ENCODE measurements at places on chromosomes 4 and X.

GRCh38 chr4:39410415-39410814, 3.7 kb downstream of the KLB start:
- DNase-seq = no peak

DNA sequence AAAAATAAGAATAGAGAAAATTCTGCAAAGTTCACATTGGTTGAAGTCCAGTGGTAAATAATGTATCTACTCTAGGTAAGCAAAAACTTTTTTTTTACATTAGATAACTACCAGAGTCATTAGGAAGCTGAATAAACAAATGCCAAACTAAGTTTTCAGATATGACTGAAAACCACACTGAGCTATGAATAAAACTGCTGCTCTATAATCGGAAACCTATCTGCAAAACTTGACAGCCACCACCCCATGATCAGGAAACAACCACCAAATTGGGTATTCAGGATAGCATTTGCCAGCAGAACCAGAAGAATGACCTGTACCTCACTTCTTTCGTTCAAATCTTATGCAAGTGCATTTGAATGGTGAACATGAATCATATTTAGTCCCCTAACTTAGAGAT, 173.0 kb upstream of the TET2 start:
- no peak for DNase-seq

GRCh38 chr4:39947417-39947816, 30.3 kb downstream of the PDS5A start:
- DNase-seq = no peak

DNA sequence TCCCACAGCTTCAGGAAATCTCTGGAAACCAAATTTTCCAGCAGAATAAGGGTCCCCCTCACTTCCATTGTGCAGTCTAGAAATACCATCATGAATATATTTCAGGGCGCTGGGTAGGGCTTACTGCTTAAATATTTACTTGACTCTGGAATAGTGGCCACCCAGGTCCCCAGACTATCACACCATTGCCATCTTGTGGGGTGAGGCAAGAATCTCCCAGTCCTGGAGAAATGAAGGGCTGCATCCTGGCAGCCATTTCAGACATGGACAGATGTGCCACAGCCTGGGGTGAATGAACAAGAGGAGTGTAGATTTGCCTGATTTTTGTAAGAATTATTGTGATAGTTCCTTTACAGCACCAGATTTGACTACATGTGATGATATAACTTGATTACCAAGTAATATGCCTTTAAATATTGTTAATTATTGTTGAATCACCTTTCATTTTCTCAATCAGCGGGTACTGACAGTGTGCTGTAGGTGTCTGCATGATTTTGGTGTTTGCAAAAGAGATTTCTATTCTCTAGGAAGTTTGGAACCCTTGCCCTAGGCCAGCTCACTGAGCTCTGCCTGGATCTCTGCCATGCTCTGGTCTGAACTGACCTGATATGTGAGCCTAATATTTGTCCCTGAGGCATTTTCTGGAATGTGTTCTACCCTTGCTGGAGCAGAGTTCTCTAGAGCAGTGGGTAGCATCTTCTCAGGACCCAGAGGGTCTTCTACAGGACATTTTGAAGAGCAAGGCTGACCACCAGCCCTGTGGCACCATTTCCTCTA, 183.4 kb downstream of the KIT start:
- DNase-seq = no peak

DNA sequence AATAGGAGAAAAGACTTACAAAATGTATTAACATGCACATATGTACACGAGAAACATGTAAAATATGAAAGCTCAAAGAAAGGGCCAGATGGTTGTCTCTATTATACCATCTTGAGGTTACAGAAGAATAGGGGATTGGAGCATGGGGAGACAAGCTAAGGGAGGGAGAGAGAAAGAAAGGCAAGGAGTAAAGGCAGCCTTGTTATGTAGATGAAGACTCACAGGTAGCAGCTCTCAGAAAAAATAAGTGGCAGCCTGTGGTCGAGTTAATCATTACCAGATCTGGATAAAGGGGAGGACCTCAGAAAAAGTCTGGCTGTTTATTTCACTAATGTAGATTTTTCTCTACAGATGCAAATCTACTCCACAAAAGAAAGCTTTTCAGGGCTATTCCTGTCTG, 26.6 kb upstream of the PPP1R2C start:
- DNase-seq = no peak

- DNase-seq = no peak
Observed at GRCh38 chr4:151991001-151991883, 230.4 kb upstream of the GATB start.

DNA sequence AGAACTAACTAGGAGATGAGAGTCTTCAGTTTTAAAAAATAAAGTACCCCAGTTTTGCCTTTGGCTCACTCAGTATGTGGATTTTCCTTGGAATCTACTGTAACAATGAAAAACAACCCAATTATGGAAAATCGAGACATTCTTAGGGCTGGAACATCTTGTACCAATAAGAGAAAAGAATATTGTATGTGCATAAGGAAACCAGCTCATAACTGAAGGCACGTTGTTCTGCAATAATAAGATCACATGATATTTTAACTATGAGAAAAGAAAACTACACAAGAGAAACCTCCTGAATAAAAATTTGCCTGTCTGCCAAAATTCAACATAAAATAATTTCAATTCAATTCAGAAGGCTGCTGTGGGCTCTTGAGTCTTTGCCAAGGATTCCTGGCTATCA, 261.8 kb upstream of the EDNRA start:
- no peak for DNase-seq

- DNase-seq = no peak
Observed at GRCh38 chrX:48782795-48783194, 3.6 kb upstream of the GATA1 start.

DNA sequence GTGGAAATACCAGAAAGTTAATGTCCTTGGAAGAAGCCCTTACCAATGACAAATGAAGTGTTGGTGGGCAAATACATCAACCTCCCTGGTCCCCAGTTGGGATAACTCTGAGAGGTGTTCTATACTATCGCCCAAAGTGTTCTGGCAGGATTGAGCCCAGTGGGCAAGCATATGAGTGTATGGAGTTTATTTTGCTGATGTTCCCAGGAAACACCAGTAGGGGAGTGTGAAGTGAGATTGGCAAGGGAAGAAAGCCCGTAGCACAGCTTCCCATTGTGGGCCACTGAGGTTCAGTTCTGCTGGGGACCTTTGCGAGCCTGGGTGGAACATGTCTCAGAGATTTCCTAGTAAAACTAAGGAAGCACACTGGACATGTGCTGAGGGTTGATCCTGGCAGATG, 65.1 kb downstream of the ARHGAP6 start:
- no peak for DNase-seq

DNA sequence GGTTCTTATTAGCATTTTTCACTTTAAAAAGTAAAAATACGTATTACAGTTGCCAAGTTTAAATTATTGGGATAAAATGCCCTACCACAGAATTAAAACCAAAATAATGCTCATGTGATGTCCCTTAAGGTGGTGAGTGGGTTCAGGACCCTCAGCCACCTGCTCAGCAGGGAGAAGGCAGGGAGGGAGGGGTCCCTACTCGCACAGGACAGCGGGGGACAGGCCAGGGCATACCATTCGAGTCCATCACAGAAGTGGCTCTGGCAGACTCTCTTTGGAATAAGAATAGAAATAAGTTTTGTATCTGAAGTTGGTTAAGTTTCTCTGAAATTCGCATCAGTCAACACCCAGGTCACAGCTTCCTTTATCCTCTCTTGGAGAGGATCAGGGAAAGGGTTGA, 37.7 kb downstream of the NOP14 start:
- DNase-seq = no peak

DNA sequence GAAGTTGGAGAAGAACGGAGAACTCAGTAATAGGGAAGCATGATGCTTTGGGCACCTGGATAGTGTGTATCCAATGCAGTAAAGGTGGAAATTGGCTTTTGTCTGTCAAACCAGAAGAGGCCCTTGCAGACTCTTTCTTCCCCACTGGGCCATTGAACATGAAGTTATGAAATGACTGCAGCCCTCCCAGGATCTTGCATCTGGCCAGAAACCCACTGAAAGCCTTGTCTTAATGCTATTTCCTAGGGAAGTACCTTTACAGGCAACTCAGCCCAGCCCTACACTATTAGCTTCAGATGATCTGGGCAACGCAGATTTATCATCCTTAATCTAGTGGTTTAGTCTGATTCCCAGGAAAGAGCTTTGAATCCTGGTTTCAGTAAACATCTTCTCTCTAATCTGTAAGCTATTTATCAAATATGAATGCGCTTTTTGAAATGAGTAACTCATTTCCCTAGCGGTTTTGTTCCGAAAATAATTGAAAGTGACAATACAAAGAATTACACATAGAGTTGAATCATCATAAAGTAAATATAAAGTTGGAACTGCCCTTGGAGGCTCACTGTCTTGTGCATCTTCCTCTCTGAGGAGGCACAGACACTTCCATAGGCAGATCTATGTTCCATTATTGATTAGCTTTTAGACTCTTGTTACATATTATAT, 464.1 kb downstream of the IDS start:
- no peak for DNase-seq

GRCh38 chrX:8627796-8628195, 104.1 kb downstream of the ANOS1 start:
- no peak for DNase-seq

GRCh38 chr4:19992471-19993093, 259.1 kb upstream of the SLIT2 start:
- DNase-seq = no peak

- DNase-seq = no peak
Observed at GRCh38 chr4:128502818-128503527, 215.4 kb upstream of the PGRMC2 start.

- no peak for DNase-seq
Observed at GRCh38 chr4:83109480-83110222, 4.9 kb downstream of the PLAC8 start.

DNA sequence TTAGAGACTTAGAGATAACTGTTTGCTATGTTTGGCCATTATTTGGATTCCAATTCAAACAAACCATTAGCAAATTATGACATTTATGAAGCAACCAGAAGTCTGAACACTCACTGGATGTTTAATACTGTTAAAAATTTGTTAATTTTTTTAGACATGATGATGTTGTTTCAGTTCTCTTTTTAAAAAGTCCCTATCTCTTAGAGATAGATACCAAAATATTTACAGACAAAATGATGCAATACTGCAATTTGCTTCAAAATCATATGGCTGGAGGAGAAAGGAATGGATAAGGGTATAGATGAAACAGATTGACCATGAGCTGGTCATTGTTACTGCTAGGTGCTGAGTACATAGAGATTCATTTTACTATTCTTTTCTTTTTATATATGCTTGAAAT, 534.6 kb downstream of the BCOR start:
- no peak for DNase-seq

DNA sequence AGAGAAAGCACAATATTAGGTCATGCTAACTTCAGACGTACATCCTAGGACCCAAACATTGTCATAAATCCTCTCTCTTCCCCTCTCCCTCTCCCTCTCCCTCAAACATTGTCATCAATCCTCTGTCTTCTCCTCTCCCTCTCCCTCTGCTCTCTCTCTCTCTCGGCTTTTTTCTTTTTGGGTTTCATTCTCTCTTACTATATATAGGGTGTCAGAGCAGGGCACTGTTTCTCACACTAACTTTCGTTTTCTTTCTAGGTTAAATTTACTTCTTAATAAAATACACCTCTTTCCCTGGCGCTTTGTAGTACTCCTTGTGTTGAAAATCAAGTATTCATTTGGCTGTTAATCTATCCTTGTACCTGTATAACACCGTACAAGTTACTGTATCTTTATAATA, 37.0 kb upstream of the HERC5 start:
- no peak for DNase-seq

GRCh38 chr4:3670521-3671519, 95.4 kb upstream of the ADRA2C start:
- no peak for DNase-seq

DNA sequence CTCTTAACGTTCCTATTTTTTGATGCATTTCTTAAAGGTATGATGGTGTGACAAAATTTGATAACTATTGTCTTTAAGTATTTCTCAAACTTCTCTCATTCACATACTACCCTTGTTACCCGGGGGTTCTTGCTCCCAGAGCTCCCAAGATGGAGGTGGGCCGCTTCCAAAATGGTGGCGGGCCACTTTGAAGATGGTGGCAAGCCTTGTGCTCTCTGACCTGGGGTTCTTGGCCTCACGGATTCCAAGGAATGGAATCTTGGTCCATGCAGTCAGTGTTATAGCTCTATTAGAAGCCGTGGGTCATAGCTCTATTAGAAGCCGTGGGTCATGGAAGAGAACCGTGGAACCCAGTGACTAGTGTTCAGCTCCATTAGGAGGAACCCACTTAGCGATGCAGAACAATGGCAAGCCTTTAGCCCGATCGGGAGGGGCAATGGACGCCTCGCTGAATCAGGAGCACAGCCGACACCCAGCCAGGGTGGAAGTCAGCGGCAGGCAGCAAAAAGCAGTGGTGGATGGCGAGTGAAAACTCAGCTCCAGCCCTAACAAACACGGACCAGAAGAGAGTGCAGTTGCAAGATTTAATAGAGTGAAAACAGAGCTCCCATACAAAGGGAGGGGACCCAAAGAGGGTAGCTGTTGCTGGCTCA, 403.4 kb downstream of the MAPK10 start:
- no peak for DNase-seq

DNA sequence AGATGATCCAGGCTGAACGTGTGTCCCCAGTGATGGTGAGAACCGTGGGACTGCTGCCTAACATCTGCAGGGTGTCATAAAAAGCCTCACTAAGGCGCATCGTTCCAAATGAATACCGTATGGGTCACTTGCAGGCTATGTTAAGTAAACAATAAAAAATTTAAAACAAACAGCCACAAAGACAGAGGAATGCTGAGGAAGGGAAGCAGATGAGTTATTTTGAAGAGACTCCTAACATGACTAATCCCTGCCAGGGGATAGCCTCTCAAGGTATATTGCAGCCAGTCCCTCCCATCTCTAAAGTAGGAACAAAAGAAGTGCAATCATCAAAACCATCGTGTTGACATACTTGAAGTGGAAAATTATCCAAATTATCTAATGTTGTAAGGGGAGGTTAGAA, 83.8 kb downstream of the UNC5C start:
- no peak for DNase-seq

DNA sequence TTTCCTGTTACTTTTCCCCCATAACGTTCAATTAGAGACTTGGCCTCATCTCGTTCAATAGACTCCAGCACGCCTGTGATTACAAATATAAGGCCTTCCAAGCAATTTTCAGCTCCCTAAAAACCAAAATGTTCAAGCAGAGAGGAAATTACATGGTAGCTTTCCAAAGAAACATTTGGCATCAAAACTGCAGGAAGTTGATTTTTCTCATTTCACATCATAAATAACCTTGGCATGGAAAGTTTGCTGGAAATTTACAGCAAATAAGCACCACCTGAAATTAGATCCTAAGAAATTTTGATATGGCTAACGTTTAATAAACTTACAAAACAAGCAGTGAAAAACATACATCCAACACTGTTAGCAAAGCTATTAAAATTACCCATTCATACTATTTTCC, 53.3 kb downstream of the RFC1 start:
- no peak for DNase-seq

All from NCI-H774 (cell line).